Cortex of kidney (tissue), 1 donor: ENCODE measurements at places on chromosomes 4 and X.

DNA sequence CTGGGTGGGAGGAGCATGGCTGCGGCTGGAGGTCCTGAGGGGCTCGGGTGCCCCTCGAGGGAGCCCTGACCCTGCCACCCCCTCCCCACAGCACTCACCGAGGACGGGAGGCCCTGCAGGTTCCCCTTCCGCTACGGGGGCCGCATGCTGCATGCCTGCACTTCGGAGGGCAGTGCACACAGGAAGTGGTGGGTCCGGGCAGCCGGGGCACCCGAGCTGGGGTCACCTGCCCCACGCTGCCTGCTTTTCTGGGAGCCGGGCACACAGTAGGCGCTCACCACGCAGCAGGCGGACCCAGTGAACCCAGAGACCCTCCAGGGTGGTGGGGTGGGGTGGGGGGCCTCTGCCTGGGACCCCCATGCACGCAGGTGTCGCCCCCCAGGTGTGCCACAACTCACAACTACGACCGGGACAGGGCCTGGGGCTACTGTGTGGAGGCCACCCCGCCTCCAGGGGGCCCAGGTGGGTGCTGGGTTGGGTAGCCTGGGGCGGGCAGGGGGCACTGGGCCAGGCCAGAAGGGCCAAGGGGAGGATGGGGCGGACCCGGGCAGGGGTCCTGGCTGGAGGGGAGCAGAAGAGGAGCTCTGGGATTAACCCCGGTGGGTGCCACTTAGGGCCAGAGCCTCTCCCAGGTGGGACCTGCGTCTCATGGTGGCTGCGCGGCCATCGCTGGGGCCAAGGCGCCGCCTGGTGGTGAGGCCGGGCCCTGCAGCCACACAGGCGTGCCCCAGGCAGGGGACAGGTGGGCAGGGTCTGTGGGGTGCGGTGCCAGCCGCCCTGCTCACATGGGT is 1.4 kb downstream of the HGFAC start:
- no peak for DNase-seq

- DNase-seq = no peak
Measured at GRCh38 chr4:78710536-78710935, 65.6 kb upstream of the BMP2K start.

- no peak for DNase-seq
Measured at GRCh38 chr4:85967872-85968271, 392.0 kb downstream of the MAPK10 start.

DNA sequence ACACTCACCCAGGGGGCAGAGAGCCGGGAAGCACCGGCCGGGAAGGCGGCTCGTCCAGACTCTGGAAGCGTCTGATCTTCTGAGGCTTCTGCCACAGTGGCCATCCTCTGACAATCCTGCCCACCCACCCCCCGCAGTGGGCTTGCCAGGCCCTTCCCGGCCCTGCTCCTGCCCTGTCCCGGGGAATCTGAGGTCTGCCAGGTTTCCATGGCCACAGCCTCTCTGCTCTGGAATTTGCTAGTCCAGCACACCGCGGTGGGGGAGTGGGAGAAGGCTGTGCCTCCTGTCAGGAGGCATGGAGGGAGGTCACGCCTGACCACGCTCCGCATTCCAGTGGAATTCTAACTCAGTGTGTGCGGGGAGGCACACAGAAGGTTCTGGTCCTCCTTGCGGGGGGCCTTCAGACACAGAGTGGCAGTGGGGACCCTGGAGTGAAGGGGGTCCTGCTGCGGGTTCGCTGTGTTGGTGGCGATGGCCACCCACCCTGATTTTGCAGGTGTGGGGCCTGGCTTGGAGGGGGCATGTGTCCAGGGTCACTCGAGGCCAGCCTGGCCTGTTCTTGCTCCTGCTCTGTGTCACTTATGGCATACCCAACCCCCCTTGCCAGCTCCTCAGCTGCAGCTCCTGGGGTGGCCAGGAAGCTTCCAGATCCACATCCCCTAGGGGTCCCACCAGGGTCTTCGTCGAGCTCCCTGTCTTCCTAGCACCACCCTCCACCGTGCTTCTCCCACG is 55.6 kb upstream of the ADRA2C start:
- no peak for DNase-seq

GRCh38 chr4:159048166-159048886 is 54.6 kb upstream of the RAPGEF2 start:
- no peak for DNase-seq

DNA sequence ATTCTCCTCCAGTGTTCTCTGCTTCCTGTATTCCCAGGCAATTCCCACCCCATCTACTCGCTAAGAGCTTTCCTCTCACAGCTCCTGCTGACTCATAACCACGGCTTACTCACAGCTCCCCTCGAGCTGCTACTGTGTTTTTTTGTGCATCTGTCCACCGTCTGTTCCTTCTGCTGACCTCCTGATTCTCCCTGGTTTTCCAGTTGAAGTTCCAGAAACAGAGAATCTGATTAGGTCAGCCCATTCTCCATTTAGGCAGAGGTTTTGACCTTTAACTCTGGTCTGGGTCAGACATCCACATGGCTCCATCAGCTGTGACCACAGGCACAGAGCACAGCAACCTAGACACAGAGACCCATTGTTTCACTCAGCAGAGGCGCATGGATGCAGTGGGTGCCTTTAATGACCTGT is 5.5 kb upstream of the SMIM20 start:
- no peak for DNase-seq

DNA sequence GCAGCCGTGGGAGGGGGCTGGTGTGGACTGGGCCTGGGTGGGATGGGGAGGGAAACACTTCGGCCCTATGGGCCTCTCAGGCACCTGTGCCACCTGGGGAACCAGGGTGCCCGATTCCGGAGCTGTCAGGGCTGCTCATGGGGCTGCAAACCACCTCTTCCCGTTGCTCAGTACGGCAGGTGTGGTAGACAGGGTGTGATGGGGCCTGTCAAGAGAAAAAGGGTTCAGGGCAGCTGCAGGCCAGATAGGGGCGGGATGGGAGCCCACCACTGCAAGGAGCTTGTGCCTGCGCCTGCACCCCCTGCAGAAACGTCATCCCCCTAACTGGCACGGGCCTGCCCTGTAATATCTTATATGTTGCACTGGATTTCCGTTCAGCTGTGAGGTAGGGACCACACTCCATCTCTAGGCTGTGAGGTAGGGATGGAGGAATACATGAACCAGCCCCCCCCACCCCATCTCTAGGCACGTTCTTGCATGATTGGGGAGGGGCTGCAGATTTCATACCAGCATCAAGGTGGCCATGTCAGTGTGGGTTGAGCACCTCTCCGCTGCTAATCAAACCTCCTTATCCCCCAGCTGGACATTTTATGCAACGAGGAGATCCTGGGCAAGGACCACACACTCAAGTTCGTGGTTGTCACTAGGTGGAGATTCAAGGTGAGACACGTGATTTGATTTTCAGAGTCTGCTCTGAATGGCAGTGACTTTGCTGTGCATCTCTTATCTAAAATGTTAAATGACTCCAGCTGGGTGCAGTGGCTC is 59.0 kb downstream of the PCGF3 start:
- DNase-seq = no peak

- DNase-seq = no peak
Measured at GRCh38 chr4:109214622-109215301, 87.7 kb downstream of the COL25A1 start.

- DNase-seq = no peak
Measured at GRCh38 chr4:61201561-61201960, 1.4 kb downstream of the ADGRL3 start.

DNA sequence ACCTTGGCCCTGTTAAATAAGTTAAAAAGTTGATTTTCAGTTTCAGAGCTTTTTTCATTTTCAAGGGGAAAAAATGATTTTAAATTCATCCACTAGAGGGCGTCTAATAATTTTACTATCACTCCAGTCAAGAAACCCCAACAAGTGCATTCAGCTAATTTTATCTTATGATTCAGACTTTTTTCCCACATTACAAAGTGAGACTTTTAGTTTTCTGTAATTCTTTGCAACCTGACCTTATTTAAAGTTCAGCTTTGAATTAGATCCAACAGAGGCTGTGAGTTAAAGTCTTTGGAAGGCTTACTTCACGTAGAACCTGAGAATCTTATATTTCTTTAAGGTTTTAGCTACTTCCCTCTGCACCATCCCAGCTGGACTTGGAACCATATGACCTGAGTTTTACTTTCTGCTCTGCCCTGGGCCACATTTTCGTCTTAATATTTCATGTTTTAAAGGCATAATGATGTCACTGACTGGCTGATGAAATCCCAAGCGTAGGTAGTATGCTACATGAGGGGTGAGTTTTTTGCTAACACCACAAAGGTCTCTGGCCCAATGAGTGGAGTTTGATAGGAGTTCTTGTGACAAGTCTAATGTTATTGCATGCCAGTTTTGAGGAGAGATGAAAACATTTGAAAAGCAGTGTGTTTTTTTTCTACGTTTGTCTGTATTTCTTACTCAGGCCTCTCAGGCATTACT is 7.2 kb downstream of the GNRHR start:
- DNase-seq = no peak

DNA sequence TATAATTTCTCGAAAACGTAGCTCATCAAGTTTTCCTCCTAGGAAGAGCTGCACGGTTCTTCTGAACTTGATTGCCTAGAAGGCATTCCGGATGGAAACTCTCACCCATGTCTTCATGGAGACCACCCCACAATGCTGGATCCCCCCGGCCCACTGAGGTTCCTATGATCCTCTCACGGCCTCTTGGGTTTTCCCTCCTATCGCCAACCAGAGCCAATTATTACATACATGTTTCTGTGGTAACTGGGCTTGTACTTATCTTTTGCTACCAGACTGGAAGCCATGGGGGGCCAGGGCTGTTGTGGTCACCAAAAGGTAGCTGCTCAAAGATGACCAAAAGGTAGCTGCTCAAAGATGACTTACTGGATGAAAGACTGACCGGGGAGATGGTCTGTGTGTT is 131.5 kb downstream of the AFAP1 start:
- no peak for DNase-seq

DNA sequence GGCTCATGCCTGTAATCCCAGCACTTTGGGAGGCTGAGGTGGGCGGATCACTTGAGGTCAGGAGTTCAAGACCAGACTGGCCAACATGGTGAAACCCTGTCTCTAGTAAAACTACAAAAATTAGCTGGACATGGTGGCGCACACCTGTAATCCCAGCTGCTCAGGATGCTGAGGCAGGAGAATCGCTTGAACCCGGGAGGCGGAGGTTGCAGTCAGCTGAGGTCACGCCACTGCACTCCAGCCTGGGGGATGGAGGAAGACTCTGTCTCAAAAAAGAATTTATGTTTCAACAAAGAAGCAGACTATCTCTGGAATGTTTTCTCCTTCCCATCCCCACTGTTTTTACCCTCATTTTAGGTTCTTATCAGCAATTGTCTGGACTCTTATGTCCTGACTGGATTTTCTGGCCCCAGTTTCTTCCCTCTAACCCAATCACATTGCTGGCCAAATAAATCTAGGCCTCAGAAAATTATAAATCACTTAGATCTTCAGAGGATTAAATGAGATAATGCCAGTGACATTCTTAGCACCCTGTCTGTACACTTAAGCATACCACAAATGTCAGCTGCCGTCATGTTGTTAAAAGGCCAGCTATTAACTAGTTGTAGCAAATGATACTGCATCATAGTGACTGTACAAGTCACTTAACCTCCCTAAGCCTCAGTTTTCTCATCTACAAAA is 44.9 kb upstream of the PRSS48 start:
- DNase-seq = no peak

GRCh38 chrX:27622883-27623282 is 32.7 kb downstream of the DCAF8L2 start:
- DNase-seq = no peak

- no peak for DNase-seq
Measured at GRCh38 chrX:3010532-3010931, 4.2 kb downstream of the ARSH start.
